Stimulated activated CD4-positive, alpha-beta T cell treated with anti-CD3 and anti-CD28 coated beads, Interleukin-2, amount 100 ng/mL, for 48 hours (primary cell): ENCODE measurements at places on chromosomes 13 and 19.

DNA sequence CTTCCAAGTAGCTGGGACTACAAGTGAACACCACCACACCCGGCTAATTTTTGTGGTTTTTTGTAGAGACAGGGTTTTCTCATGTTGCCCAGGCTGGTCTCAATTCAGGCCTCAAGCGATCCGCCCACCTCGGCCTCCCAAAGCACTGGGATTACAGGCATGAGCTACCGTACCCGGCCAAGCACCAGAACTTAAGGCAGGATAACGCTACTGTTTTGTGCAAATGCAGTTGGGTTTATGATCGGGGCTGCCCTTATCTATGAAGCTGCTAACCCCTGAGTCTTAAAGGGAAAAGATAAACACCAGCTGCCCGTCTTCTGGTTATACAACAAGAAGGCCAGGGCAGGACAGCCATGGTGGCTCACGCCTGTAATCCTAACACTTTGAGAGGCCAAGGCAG is 12.6 kb upstream of the TM6SF2 start:
- no peak for DNase-seq

GRCh38 chr19:10550336-10550735 is 6.6 kb downstream of the ATG4D start:
- no peak for DNase-seq

DNA sequence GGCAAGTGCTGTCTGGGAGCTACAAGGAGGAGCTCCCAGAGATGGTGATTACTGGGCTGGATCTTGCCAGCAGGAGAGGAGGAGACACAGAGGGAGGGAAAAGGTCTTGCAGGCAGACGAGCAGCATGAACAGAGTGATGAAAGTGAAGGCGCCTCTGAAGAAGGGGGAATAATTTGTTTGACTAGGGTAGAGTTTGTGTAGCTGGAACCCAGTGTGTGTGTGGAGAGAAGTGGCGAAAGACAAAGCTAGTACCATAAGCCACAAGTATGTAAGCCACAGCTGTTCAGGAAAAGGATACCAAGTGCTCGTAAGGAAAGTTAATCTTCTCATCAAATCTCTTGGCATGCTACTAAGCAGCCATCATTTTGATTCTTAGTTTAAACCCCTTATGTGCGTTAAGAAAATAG is 5.4 kb downstream of the FLT1 start:
- DNase-seq = no peak

GRCh38 chr19:43660301-43660970 is 9.5 kb downstream of the PLAUR start:
- no peak for DNase-seq

DNA sequence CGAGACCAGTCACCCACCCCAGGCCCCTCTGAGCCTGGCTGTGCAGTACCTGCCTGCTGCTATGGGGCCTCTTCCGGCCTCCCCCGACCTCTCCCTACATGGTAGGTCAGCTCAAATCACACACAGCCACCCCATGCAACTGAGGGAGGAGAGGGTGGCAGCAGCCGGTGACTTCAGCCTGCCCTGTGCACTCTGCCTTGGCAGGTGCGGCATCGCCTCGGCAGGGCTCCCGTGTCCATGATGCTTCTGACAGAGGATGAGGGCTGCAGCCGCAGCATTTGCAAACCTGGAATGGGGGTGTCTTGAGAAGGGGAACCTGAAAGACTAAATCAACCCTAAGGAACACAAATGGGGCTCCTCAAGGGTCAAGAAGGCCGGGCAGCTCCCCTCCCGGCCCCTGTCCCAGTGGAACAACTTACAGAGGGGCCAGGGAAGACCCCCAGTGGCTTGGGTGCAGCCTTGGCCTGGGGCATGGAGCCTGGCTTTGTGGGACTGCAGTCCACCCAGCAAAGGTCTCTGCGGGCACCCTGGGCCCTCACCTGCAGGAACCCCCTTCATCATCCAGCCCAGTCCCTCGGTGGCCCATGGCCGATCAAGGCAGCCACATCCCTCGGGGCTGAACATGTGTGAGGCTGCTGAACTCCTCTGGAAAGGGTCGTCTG is 6.7 kb downstream of the TEX29 start:
- DNase-seq = no peak
